Fibroblast of skin of right quadriceps (primary cell): ENCODE measurements at places on chromosomes 3 and 15.

DNA sequence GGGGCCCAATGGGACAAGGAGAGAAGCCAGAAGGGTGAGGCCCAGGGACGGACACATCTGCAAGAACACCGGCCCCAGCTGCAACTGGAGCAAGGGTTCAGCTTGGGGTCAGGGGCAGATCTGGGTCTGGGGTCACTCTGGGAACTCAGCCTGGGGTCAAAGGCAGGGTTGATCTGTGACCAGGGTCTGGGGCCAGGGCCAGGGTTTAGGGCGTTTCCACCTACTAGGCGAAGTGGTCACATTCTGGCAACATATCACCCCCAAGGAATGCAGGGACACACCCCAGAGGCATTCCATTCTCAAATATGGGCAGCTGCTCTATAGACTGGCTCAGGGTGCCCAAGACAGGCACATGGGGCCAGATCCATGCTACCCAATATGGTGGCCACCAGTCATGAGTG is 9.0 kb downstream of the UROC1 start:
- no peak for DNase-seq

DNA sequence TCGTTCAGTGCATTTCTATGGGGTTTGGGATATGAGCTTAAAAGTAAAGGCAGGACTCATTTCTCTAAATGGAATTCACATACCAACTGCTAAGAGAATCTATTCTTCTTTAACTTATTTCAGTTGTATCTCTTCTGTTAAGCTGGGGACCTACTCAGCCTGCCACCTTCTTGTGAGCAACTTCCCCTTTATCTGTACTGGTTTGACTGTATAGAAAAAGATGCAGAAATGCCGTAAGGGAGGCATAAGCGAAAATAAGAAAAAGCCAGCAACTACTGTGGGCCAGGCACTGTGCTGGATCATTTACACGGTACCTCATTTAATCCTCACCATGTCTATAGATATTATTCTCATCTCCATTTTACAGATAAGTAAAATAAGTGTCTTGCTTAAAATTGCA is 38.4 kb downstream of the RBMS3 start:
- DNase-seq, result no peak

- DNase-seq, result peak; percentile 20
Observed at GRCh38 chr15:56715220-56715619, 18.1 kb downstream of the ZNF280D start.

- no peak for DNase-seq
Observed at GRCh38 chr15:65819563-65819960, 27.5 kb upstream of the DENND4A start.

- peak; percentile 95 for DNase-seq
Observed at GRCh38 chr3:30162579-30162978, 443.8 kb upstream of the TGFBR2 start.

DNA sequence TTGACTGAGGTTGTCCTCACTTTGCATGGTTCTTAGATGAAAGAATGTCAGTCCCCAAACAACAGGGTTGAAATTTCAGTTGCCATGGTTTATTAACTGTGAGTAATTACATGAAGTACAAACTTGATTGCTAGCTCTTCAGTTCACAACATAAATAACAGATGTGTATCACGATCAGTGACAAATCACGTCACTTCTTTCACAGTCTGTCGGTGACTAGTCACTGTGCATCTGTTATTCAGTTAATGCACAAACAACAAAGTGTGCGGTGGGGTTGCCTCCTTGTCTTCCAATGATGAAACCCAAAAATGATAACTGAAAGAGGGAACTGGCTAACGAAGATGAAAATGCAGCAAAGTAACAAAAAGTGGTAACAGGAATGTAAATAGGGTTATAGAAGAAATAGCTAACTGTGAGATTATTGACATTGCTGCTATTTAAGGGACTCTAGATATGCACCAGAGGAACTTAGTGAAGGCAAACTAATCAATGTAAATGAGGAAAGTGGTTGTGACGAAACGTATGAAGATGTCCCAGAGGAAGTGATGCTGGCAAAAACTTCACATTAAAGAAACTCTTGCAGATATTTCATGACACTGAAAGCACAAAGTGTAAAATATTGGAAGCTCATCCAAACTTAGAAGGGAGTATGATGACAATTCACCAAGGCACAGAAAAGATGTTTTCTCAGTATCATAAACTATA is 159.3 kb downstream of the WDR76 start:
- DNase-seq, result no peak

- DNase-seq, result no peak
Observed at GRCh38 chr3:105830836-105831235, 38.0 kb downstream of the CBLB start.

DNA sequence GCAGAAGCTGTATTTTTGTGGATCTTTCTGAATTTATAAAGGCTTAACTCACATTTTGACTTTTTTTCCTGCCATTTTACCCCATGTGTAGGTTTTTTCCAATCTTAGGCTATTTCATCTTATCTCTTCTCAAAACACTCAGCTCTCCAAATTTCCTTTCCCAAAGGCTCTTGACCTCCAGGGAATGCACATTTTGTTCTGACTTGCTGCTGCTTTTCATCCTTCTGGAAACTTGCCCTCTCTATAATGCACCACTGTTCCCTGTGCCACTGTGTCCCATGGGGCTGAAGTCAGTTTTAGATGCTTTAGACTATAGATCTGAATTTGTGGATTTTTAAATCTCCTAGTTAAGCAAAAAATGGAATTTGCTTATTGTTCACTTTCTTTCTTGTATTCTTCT is 9.1 kb downstream of the PYDC2 start:
- DNase-seq, result no peak

DNA sequence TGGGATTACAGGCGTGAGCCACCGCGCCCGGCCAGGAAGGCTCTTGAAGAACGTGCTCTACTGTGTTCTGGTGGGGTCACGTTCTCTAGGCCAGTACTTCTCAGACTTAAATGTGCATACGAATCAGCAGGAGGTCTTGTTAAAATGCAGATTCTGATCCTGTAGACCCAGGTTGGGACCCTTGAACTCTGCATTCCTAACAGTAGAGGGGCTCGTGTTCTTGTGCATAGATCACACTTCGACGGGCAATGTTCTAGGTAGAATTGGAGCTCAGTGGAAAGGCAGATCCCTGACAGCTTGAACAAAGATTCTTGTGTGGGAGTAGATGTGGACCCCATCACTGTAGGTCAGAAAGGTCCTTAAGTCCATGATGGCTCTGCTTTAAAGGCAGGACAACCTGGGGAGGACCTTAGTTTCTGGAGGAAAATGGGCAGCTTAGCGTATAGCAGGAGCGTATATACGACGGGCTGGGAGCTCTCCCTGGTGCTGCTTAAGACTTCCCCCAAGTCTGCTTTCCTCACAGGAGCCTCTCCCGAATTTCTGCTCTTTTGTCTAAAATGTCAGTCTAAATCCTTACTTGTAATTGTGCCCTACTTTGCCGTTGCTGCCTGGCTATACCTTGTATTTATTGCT is 16.9 kb upstream of the FAM81A start:
- DNase-seq, result peak; percentile 19

- DNase-seq, result no peak
Observed at GRCh38 chr15:89096664-89097063, 8.4 kb downstream of the ABHD2 start.
